Right renal cortex interstitium (tissue), 3 donors: ENCODE measurements at places on chromosomes 4 and X. TPM values are rescaled to one million over a fixed set of nuclear protein-coding genes. Genes with fewer than 3 reads are reported as not detected.

DNA sequence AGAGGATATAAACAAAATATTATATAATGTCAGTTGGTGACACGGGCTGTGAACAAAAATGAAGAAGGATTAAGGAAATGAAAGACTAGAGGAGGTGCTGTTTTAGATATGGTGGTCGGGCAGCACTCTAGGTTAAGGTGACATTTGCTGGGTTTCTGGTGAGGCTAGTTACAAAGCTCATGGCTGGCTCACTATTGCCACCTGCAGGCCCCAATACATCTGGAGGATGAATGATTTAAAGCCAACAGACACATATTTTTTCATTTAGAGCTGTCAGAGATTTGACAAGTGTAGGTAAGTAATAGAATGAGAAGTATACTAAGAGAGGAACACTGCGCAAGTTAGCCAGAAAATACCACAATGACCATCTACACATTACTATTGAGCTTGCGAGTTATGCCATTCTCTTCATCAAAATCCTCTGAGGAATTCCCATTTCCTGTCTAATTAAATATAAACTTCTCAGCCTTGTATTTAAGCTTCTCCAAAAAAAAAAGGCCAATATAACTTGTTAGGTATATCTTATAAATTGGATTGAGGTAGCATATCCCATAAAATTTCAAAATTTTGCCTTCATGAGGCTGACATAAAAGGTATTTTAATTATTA, 6.4 kb upstream of the FGG start:
- DNase-seq = no peak

DNA sequence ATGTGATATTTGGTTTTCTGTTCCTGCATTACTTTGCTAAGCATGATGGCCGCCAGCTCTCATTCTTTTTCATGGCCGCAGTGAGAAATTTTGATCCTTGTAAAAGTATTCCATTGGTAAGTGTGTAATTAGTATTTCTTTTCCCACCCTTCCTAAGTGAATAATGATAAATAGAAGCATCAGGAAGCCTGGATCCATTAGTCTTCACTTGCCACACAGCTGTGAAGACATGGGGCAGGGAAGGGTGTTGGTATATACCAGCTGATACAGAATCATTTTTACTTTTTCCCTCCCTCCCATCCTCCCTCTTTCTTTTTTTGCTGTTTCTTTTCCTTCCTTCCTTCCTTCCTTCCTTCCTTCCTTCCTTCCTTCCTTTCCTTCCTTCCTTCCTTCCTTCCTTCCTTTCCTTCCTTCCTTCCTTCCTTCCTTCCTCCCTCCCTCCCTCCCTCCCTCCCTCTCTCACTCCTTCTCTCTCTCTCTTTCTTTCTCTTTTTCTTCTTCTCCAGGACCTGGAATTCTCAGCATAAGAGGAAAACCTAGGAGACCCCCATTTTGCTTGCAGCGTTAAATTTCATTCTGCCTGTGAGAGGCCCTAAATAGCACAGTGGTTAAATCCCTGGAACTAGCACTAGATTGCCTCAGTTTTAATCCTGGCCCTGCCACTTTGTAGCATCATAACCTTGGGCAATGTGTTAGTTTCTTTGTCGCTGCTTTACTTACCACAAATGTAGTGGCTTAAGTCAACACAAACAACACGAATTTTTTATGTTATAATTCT, 1.4 kb upstream of the NR0B1 start:
- DNase-seq = no peak

DNA sequence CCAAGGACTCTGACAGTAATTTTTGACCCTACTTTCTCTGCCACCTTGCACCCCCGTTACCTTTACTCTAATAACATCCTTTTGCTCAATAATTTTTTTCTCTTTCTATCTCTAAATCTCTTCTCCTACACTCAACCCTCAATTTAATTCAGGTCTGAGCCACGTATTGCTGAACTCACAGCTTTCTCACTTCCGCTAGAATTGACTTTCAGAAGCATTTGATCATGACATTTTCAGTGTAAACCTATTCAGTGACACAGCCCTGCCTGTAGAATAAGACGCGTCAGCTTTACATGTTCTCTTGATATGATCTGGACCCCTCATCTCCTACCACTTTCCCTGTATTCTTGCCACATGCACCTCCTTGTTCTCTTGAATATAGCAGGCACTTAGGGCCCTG, 439.5 kb upstream of the MAGEB2 start:
- DNase-seq = no peak

DNA sequence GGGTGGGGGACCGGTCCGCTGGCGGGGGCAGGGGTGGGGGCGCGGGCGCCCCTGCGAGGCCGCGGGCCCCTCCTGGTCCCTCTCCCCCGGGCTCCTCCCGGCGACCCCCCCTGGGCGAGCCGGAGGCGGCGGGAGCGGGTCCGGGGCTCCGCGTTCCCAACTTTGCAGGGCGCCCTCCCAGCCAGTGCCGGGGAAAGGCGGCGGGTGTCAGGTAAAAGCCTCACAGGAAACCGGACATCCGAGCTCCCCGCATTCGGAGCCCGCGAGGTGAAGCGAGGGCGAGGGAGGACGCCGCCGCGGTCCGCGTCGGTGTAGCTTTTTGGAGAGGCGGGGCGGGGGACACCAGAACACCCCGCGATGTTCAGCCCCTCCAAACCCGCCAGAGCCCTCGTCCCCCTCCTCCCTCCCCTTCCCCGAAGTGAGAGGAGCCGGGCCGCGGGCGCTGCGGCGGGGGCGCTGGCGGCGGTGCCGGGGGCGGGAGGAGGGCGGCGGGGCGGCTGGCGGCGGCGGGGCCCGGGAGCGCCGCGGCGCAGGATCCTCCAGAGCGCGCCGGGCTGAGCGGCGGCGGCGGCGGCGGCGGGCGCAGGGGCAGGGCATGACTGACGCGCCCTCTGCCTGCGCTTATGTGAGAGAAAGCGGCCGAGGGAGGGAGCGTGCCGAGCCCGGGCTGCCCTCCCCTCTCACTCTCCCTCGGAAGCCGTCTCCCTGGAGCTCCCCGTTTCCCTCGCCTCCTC, at the start of gene VEGFC:
TSS of gene VEGFC (minus strand) at position 597 of the 734 bp plus-strand sequence. CDS start 611 bp downstream, outside the sequence.
- DNase-seq = peak; percentile 19

TBC1D8B gene
- polyA plus RNA-seq = 5.3 TPM
